ENCODE measurements at places on chromosomes 4 and X. TPM values are rescaled to one million over a fixed set of nuclear protein-coding genes. Genes with fewer than 3 reads are reported as not detected.

- DNase-seq = no peak
Measured at GRCh38 chr4:147463065-147463464, 17.8 kb upstream of the EDNRA start.

The SLITRK4 gene
- total RNA-seq = not detected

- no peak for DNase-seq
Measured at GRCh38 chr4:124711471-124712371, 811 bp downstream of the ANKRD50 start.

The CD38 gene
- total RNA-seq = 40.3 TPM

- no peak for DNase-seq
Measured at GRCh38 chr4:83440899-83441298, 14.7 kb downstream of the HELQ start.

GRCh38 chr4:121018543-121018942, 53.8 kb downstream of the NDNF start:
- no peak for DNase-seq

DNA sequence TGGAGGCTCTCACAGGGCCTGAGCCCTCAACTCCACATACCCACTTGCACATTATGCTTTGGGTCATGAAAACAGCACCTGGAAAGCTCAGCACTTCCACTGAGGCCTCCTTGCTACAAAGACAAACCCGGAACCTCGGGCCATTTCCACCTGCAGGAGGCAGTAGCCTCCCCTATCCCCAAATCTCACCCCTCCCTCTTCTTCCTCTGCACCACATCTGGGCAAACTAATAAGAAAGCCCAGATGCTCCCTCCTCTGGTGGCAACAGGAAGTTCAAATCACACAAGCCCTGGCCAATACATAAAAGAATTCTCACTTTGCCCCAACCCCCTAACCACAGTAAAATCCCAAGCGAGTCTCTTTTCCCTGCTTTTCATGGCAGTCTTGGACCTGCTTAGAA, 136.4 kb downstream of the MAPK10 start:
- no peak for DNase-seq

The SLC4A4 gene
- 0.06 TPM for total RNA-seq

GRCh38 chr4:6767748-6768538, 14.6 kb upstream of the KIAA0232 start:
- DNase-seq = no peak

DNA sequence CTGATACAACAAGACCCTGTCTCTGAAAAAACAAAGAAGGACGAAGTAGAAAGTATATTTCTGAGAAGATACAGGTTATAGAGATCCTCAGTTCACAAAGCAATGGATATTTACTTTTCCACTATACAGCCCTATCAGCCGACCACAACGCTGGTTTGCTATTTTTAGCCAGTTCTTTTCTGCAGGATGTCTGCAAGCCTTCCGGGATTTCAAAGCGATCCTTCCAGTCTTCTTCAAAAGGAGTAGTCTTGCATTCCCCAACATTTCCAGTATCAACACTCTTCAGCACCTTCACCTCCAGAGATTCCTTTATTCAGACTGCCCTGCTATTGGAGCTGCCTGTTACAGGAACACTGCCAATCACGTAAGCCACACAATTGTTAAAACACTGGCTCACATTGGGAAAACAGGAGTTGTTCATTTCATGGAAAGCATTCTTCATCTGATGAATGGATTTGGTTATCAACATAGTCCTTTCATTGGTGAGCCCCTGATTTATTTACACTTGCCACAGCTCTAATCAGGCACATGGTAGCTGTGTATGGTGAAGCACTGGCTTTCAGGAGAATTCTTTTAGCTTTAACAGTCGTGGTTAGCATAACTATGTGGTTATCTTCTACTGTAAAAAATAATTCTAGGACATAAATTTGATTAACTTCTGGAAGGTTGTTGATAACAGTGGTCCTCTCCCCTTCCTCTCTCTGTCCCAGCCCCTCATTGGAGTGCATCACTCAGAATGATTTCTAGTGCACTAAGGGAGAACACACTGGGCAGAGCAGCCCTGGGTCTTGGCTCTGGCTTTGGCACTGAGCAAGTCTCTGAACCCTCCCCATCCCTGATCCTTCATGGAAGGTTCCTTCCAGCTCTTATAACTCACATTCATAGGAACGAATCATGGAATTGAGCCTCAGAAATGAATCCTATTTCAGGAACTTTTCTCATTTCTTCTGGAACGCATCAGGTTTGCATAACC, 109.9 kb upstream of the SORBS2 start:
- no peak for DNase-seq

DNA sequence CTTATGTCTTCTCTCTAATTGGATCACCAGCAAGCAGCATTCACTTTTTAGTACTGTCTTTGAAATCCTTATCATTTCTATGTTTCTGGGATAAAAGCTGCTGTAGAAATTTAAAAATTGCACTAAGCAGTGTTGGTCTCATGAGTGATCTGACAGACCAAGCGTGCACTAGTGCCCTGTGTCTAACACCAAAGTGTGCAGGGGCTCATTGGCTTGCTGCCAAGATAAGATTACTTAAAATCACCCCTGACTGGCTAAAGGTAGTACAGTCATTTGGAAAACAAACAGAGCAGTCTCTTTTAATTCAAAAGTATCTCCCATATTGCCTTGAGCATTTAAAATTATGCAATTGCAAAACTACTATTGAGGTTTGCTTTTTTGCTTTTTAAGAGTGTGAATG, 304.6 kb downstream of the ARAP2 start:
- DNase-seq = no peak

The RPL9 gene
- total RNA-seq = 1,739 TPM

DNA sequence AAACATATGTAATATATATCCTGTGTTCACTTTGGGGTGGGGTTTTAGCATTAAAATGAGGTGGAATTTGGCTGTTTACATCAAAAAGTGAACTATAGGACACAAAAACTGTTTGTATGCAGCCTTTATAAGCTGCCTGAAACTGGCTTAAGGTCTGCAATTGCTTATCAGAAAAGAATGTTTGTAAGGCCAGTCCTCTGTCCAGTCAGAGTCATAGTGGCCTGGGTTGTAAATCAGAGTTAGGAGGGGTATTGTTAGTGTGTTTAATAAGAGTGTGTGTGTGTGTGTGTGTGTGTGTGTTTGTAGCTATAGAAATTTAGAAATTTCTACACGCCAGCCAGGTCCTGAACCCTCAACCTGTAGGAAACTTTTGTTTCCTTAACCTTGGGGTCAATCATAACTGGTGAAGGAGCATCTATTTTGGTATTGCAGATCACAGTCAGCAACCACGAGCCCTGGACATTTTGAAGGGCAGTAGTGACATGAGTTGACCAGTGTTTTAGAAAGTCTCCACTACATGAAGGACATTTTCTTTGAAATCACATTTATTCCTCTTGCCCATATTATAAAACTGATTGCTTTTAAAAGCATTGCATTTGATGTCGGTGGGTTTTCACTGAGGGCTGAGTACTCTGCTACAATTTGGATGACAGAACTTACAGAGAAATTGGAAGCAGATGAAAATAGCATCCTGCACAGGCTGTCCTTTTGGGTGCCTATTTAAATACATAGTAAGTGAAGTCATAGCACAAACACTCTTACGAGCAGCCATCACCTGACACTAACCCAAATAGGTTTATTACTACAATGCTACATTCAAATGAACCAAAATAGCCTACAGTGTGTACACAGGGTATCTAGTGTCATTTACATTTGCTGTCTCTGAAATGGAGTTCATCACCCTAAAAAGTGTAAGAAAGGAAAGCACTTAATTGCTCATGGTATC, 11.2 kb upstream of the TMEM154 start:
- DNase-seq = no peak

DNA sequence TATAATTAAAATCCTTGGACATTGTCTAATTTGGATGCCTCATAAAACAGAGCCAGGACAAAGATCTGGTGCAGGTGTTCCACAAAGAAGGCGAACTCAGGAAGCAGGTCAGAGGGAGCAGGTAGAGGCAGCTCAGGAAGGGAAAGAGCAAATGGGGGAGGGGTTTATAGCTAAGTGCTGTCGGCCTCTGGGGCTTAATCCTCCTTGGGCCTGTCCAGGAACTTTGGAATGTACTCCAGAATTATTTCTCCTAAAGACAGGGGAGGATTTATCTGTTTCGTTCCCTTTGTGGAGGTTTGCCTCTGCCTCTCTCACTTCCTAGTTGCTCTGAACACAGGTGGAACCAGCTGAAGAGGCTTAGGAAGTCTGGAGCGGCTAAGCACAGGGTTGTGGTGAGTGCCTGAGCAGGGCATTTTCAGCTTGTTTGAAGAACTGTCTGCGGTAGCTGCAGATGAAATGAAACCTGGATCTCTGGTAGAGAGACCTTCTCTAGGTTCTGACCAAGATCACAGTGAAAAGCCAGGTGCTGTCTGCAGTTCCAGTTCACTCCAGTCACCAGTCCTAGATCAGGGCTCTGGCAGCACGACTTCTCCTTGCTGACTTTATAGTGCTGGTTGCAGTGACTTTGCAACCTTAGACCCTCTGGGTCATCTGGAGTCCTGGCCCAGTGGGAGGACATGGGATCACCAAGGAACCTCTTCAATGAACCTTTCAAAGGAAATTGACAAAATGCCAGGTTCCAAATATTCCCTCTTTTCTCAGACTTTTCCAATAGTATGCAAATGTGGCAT, 519.2 kb downstream of the PCDH10 start:
- DNase-seq = no peak

GRCh38 chr4:55440786-55441185, 45.0 kb downstream of the TMEM165 start:
- no peak for DNase-seq

- no peak for DNase-seq
Measured at GRCh38 chr4:11599064-11599463, 170.4 kb upstream of the HS3ST1 start.

All from activated naive CD8-positive, alpha-beta T cell treated with anti-CD3 and anti-CD28 coated beads for 36 hours (primary cell).